ENCODE measurements at places on chromosomes 16 and 17. TPM values are rescaled to one million over a fixed set of nuclear protein-coding genes. Genes with fewer than 3 reads are reported as not detected.

UTS2R gene
- not detected for total RNA-seq

CTRB2 gene
- total RNA-seq, result 3.0 TPM

NOB1 gene
- total RNA-seq, result 30.9 TPM

DNA sequence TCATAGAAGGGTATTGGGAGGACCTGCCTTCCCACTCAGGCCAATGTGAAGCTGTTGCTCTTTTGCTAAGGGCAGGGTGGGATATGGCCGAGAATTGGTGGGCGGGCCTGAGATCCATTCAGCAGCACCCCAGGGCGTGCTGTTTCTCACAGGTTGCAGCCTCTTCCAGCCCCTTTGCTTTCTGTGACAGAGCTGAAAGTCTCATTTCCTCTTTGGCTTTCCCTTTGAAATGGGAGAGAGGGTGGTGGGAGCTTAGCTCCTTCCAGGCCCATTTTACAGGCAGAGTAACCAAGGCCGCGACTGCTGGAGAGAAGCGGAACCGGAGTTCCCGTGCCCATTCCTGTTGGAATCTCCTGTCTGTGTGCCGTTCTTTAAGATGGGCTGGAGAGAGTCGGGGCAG is 183.0 kb downstream of the RAB11FIP4 start:
- DNase-seq, result no peak
- no peak overlapping the region for H3K4me3 ChIP-seq
- H3K4me1 ChIP-seq, result peaks cover 22% of the 10 kb centered on the region
- H3K27ac ChIP-seq, result no peak overlapping the region
- H3K36me3 ChIP-seq, result no peaks in the 10 kb centered on the region

DNA sequence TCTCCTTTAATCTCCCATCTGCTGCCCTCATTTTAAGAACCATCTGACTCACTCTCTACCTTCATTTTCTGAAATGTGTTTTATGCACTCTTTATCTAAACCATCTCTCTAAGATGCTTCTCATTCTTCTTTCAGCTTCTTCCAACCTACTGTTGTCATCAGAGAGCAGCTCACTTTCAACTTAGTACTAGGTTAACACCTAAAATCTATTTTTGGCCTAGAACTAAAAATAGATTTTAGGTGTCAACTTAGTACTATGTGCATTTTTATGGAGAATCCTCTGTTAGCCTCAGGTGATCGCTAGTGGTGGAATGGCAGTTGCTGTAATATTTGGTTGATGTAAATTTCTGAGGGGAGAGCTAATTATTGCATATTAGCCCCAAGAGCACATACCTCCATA is 277.1 kb downstream of the KCNJ2 start:
- no peak overlapping the region for H3K27ac ChIP-seq
- H3K4me3 ChIP-seq, result no peak overlapping the region
- H3K4me1 ChIP-seq, result no peaks in the 10 kb centered on the region

DNA sequence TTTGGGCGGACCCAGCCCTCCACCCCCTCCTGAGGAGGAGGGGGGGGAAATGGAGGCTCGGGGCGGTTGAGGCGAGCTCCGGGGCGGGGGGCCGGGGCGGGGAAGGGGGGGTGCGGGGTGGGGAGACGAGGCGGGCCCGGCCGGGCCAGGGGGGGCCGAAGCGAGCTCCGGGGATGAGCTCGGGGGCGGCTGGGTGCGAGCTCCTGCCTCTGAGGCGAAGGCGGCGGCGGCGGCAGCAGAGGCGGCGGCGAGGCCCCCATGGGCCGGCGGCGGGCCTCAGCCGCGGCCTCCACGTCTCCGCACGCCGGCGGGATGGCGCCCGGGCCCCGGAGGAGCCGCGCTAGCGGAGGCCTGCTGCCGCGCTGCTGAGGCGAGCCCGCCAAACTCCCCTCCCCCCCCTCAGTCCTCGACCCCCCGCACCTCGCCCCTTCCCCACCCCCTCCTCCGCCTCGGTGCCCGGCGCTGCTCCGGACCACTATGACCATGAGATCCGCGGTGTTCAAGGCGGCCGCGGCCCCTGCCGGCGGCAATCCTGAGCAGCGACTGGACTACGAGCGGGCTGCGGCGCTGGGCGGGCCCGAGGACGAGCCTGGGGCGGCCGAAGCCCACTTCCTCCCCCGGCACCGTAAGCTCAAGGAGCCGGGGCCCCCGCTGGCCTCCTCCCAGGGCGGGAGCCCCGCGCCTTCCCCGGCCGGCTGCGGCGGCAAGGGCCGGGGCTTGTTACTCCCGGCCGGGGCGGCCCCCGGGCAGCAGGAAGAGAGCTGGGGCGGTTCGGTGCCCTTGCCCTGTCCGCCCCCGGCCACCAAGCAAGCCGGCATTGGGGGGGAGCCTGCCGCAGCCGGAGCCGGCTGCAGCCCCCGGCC is 596 bp downstream of the MSL1 start:
- DNase-seq, result no peak
- peak overlapping the region; percentile 69 for H3K4me3 ChIP-seq
- no peaks in the 10 kb centered on the region for H3K27me3 ChIP-seq
- peaks cover 25% of the 10 kb centered on the region for H3K4me1 ChIP-seq

DNA sequence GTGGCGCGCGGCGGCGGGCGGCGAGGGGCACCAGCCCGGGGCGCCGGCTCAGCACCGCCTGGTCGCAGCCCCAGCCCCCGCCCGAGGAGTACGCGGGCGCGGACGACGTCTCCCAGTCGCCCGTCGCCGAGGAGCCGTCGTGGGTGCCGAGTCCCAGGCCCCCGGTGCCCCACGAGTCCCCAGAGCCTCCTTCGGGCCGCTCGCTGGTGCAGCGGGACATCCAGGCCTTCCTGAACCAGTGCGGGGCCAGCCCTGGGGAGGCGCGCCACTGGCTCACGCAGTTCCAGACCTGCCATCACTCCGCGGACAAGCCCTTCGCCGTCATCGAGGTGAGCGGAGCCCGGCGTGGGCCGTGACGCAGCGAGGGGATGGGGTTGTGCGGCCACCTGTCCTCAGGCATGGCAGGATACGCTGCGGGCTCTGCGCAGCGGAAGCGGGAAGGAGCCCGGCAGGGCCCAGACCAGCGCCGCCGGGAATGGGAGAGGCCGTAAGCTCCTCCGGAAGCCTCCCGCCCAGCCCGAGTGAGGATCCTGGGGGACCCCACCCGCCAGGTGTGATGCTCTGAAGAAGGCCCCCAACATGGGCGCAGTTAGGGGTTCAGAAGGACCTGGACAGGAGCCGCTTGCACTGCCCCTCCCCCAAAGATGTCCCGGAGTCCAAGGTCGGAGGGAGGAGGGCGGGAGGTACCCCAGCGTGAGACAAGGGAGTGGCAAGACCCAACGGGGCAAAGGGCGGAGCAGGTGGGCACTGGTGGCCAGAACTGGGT is 522 bp downstream of the NAGS start:
- no peak overlapping the region for H3K27ac ChIP-seq
- H3K4me3 ChIP-seq, result peak overlapping the region; percentile 63
- H3K36me3 ChIP-seq, result no peaks in the 10 kb centered on the region
- H3K27me3 ChIP-seq, result peaks cover 40% of the 10 kb centered on the region
- no peak for DNase-seq

- no peak for DNase-seq
- no peak overlapping the region for H3K27ac ChIP-seq
- H3K27me3 ChIP-seq, result no peaks in the 10 kb centered on the region
- H3K4me1 ChIP-seq, result no peaks in the 10 kb centered on the region
These were observed 104.3 kb upstream of the NUDT7 start for GRCh38 chr16:77617996-77618395.

GRCh38 chr17:74547264-74547663 is 1.3 kb upstream of the CD300C start:
- DNase-seq, result no peak
- no peak overlapping the region for H3K27ac ChIP-seq
- no peak overlapping the region for H3K4me3 ChIP-seq

GRCh38 chr17:78019367-78019975 is 61.0 kb downstream of the TNRC6C start:
- no peaks in the 10 kb centered on the region for H3K27me3 ChIP-seq
- DNase-seq, result no peak
- no peak overlapping the region for H3K27ac ChIP-seq
- H3K4me3 ChIP-seq, result no peak overlapping the region
- peaks cover 17% of the 10 kb centered on the region for H3K4me1 ChIP-seq
- no peaks in the 10 kb centered on the region for H3K36me3 ChIP-seq

DNA sequence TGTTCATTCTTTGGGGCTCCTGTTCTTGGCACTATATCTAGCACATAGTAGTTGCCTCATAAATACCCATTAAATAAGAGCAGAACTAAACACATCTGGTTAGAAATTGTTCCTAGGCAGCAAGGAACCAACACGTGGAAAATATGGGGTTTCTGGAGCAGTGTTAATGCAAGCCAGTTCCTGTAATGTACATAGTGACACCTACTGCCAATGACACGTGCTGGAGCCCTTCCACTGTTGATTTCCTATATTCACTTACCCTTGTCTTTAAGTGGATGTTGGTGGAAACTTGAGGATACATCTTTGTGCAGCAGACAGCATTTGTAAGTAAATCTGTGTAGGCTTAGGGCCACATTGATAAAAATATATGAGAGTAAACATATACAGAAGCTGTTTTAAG is 1.6 kb upstream of the IRF8 start:
- DNase-seq, result no peak
- H3K4me1 ChIP-seq, result no peaks in the 10 kb centered on the region
- H3K27ac ChIP-seq, result no peak overlapping the region
- H3K4me3 ChIP-seq, result no peak overlapping the region
- H3K27me3 ChIP-seq, result peaks cover 53% of the 10 kb centered on the region
- H3K36me3 ChIP-seq, result no peaks in the 10 kb centered on the region

DNA sequence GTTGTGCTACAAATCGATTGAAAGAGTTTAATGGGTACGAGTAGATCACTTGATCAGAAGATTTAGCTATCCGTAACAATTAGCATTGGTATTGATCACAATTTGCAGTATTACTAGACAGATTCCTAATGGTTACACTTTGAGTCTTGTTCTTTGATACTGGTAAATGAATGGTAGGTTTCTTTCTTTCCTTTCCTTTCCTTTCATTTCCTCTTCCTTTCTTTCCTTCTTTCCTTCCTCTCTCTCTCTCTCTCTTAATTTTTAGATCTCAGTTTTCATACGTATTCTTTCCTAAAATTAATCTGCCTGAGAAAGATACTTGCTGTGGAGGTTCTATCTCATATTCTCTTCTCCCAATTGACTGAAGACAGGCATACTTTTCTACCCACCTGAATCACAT is 17.9 kb downstream of the CPD start:
- H3K27me3 ChIP-seq, result no peaks in the 10 kb centered on the region
- no peak for DNase-seq
- no peaks in the 10 kb centered on the region for H3K36me3 ChIP-seq
- H3K4me1 ChIP-seq, result peaks cover 12% of the 10 kb centered on the region

DNA sequence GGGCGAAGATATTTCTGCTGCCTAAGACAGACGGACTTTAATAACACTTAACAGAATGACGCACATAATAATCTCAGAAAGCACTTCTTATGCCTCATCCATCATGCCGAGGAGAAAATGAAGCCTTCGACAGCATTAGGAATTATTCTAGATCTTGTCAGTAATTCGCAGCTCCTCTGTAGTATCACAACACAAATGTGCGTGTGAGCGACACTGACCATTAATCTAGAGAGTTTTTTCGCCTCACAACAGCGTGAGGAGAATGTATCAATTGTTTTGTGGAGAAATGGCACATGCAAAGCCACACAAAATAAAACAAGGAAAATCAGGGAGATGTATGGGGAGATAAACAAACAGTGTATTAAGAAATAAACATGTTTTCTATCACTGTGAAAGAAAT is 410.2 kb upstream of the PSMD7 start:
- peaks cover 1% of the 10 kb centered on the region for H3K27me3 ChIP-seq
- no peaks in the 10 kb centered on the region for H3K36me3 ChIP-seq
- no peak for DNase-seq
- no peak overlapping the region for H3K4me3 ChIP-seq
- H3K4me1 ChIP-seq, result no peaks in the 10 kb centered on the region

- H3K27ac ChIP-seq, result peak overlapping the region; percentile 94
- peaks cover 26% of the 10 kb centered on the region for H3K36me3 ChIP-seq
- peaks cover 40% of the 10 kb centered on the region for H3K4me1 ChIP-seq
- H3K27me3 ChIP-seq, result no peaks in the 10 kb centered on the region
- DNase-seq, result no peak
These were observed 27.4 kb downstream of the TMEM11 start for GRCh38 chr17:21186399-21187187.

GRCh38 chr17:17410357-17410756 is 66.4 kb upstream of the MED9 start:
- no peak for DNase-seq
- no peak overlapping the region for H3K4me3 ChIP-seq
- peaks cover 6% of the 10 kb centered on the region for H3K4me1 ChIP-seq
- no peaks in the 10 kb centered on the region for H3K36me3 ChIP-seq

Data from gastrocnemius medialis (tissue), 4 donors.